ENCODE measurements at places on chromosomes 2 and 18. TPM values are rescaled to one million over a fixed set of nuclear protein-coding genes. Genes with fewer than 3 reads are reported as not detected.

Gene WDR43
- 26.0 TPM for total RNA-seq

Gene C2orf66
- total RNA-seq = not detected

Gene OR6B2
- not detected for total RNA-seq

Gene NGEF
- total RNA-seq = not detected

Gene TEX261
- 28.8 TPM for total RNA-seq

Gene SPR
- 22.2 TPM for total RNA-seq

Gene NT5C1B
- not detected for total RNA-seq

Gene UGT1A6
- total RNA-seq = not detected

Gene SPATA3
- not detected for total RNA-seq

Gene SP3
- 42.8 TPM for total RNA-seq

Gene BOLL
- not detected for total RNA-seq

Gene CCDC68
- 4.5 TPM for total RNA-seq

Gene LBX2
- total RNA-seq = 1.9 TPM

Gene TMEM200C
- total RNA-seq = not detected

Gene RUFY4
- total RNA-seq = not detected

Gene UNC80
- not detected for total RNA-seq

Gene CELF4
- 2.5 TPM for total RNA-seq

Gene CDH19
- not detected for total RNA-seq

Gene SERPINB4
- total RNA-seq = not detected

Gene LRP1B
- total RNA-seq = 0.12 TPM

Gene SOX11
- total RNA-seq = 2.1 TPM

Gene CNGA3
- not detected for total RNA-seq

Gene GKN1
- total RNA-seq = not detected

Gene STON1
- total RNA-seq = 28.6 TPM

Gene SLC4A1AP
- total RNA-seq = 17.3 TPM

Gene NEDD4L
- 6.4 TPM for total RNA-seq

Gene VIL1
- total RNA-seq = not detected

Gene PHLPP1
- 6.4 TPM for total RNA-seq

Gene NOTO
- total RNA-seq = not detected

Gene CAPN10
- 13.7 TPM for total RNA-seq

Gene LIMS4
- total RNA-seq = 11.2 TPM

Gene NEU4
- not detected for total RNA-seq

Gene SH2D6
- total RNA-seq = not detected

Gene VRK2
- total RNA-seq = 8.9 TPM

Gene ADAM23
- total RNA-seq = 1.5 TPM

Gene GRB14
- total RNA-seq = 2.3 TPM

Gene GCG
- not detected for total RNA-seq

Gene NEURL3
- total RNA-seq = not detected

Gene COL4A4
- 15.9 TPM for total RNA-seq

Gene CBLN2
- total RNA-seq = 0.12 TPM

Gene IL18RAP
- total RNA-seq = not detected

Gene CFC1
- not detected for total RNA-seq

Gene IL36G
- total RNA-seq = not detected

Gene HOXD12
- total RNA-seq = not detected

Gene CD8A
- total RNA-seq = not detected

Gene SFT2D3
- total RNA-seq = 7.8 TPM

Gene LONRF2
- 1.0 TPM for total RNA-seq

Gene OSR1
- total RNA-seq = 179 TPM

Gene HNMT
- total RNA-seq = 17.0 TPM

Gene NIF3L1
- total RNA-seq = 19.3 TPM

Gene GPR45
- not detected for total RNA-seq

Gene PJVK
- total RNA-seq = 0.12 TPM

Gene TMEM150A
- total RNA-seq = 26.7 TPM

Gene GAREM1
- total RNA-seq = 7.4 TPM

Gene MALL
- total RNA-seq = 4.4 TPM

Gene VWA3B
- total RNA-seq = not detected

Gene TWSG1
- 70.0 TPM for total RNA-seq

Gene ABCG5
- not detected for total RNA-seq

Gene MGAT4A
- total RNA-seq = 0.68 TPM

Measured in pericardium fibroblast (primary cell).